ENCODE measurements at places on chromosomes 4 and X.

DNA sequence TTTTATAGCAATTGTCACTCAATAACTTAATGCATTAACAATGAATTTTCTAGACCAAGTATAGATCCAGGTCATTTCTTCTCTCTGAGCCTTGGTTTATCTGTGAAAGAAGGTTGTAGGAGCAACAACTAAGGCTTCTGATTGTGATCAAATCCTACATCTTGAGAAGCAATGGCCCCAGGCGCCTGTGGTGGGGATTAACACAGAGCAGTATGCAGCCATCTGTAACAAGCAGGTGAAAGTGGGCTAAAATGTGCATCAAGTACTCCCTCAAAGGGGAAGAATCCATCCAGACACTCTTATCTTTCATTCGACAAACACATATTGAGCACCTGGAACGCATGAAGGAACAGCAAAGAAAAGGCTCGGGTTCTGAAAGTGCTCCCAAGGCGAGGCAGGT lies 19.1 kb upstream of the SETD7 start:
- no peak for DNase-seq

GRCh38 chr4:4491396-4491893 lies 50.4 kb downstream of the STX18 start:
- no peak for DNase-seq

- DNase-seq = no peak
These were observed 75.1 kb upstream of the SLC7A11 start for GRCh38 chr4:138317175-138317748.

DNA sequence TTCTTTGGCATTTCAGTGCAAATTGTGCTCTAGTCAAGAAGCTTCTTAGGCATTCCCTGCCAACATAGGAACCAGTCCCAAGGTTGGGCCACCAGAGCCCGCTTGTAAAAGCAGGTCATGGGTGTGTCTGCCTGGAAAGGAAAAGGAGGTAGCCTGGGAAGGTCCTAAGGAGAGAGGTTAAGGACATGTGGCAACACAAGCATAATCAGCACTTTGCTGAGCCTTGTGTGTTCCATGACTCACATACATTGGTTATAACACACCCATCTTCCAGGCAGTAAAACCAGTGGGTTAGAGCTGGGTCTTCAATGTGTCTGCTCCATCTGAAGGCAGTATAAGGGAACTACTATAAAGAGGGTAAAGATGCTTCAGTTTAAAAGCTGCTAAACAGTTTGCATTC lies 165.0 kb downstream of the FHIP1A start:
- no peak for DNase-seq

DNA sequence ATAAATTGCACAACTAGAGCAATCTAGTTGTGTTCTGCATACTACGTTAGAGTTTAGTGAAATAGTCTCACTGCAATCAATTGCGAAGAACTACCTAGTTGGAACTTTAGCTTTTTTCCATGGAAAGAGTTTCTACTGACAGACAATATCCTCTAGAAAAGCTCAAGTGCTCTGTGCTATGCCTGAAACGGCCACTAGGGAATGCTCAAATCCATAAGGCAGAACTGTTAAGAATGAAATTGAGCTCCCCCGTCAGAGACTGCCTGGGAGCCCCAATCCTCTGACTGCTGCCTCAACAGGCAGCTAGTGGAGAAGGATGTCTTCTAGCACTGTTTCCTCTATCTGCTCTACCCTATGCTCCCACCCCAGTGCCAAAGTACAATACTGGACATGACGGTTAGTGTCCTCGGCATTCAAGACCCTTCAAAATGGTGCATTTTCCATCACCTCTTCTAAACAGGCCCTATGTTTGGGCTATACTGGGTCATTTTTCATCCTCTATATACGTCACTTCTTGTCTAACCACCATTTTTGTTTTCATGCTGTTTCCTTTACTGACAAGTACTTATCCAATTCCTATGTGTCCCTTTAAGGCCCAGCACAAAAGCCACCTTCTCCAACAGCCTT lies 35.3 kb downstream of the FRMD7 start:
- peak; percentile 44 for DNase-seq

- DNase-seq = no peak
These were observed 141.1 kb downstream of the MSL3 start for GRCh38 chrX:11899091-11899490.

GRCh38 chrX:150482537-150483206 lies 85.7 kb upstream of the MTM1 start:
- DNase-seq = peak; percentile 41

DNA sequence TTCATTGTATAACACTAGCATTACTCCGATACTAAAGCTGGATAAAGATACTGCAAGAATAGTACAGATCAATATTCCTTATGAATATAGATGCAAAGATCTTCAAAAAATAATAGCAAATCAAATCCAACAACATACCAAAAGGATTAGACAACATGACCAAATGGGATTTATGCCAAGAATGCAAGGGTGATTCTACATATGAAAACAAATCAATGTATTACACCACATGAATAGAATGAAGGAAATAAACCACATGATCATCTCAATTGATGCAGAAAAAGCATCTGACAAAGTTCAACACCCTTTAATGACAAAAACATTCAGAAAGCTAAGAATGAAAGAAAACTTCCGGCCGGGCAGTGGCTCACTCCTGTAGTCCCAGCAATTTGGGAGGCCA lies 42.8 kb downstream of the CUL4B start:
- no peak for DNase-seq

- DNase-seq = no peak
These were observed 158.8 kb downstream of the ADGRA3 start for GRCh38 chr4:22356987-22357596.

GRCh38 chr4:65007841-65008439 lies 598.7 kb upstream of the TECRL start:
- DNase-seq = no peak

DNA sequence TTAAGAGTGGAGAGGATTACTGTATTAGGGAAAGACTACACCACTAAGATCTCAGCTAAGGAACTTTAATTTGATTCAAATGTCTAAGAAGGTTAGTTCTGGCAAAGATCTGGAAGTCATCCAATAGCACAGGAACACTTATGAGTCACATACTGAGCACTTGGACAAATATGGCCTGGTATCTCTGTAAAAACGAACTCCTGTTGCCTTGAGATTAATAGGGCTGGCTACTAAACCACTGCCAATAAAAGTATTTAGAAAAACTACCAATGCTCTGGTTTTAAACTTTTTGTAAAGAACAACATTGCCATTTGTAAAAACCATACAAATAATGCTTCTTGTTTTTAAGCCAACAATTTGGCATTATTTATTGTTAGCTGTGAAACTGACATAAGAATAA lies 70.5 kb downstream of the SEC24D start:
- no peak for DNase-seq

DNA sequence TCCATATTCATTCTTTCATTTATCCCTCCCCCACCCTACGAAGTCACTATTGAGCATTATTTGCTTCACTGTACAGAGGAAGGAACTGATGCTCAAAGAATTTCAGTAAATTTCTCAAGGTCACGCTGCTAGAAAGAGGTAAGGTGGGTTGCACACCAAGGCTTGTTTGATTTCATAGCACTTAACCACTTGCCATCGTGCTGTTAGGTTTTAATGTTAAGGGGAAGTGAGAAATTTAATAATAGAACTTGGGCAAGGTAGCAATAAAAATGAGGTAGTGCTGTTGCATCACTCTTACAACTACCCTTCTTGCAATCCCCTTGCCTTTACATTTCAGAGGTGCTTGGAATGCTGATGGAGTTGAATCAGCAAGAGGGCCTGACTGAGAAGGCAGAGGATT lies 343.1 kb downstream of the MID1IP1 start:
- no peak for DNase-seq

- no peak for DNase-seq
These were observed 15.3 kb downstream of the SMIM20 start for GRCh38 chr4:25929298-25929686.

DNA sequence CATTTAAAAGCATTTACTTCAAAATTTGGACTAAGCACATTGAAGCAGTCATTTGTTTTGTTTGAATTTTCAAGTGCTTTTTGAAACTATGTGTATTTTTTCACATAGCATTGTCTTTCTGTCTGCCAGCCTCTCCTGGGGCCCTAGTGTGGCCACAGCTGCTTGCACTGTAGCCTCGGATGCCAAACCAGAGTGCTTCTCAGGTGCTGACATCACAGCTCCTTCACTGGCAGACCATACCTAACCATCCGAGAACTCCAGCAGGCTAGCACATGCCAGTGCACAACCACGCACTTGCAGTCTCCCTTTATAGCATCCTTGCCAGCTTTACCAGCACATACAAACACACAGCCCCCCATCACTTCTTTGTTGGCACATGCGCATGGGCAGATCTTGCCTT lies 1019.7 kb downstream of the STPG2 start:
- DNase-seq = no peak

DNA sequence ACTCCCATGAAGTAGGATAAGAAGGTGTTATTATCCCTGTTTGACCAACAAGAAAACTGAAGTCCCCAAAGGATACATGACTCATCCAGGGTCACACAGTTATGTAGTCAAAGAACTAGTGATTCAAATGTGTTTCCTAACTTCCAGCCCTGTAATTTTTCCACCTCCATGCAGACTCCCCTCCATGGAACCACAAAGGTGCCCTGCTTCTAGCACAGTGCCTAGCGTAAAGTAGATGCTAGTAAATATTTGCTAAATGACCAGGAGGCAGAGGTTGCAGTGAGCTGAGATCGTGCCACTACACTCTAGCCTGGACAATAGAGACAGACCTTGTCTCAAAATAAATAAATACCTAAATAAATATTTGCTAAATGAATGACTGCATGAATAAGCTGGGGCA lies 55.8 kb downstream of the FRMPD3 start:
- DNase-seq = no peak

- DNase-seq = no peak
These were observed 190.8 kb downstream of the SPATA18 start for GRCh38 chr4:52241916-52242315.

DNA sequence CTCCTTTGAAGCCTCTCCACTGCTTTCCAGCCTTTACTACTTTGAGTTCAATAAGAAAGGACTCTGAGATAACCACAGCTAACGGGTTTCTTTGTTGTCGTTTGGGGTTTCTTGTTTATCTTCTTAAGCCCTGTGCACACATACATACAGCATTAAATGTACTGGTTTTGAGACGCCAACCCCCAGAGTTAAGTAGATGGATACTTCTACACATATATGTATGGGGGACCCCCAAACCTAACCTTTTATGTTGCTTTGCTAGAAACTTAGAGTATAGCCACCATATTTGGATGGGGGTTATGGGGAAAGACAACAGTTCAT lies 697 bp downstream of the CEP135 start:
- DNase-seq = no peak

DNA sequence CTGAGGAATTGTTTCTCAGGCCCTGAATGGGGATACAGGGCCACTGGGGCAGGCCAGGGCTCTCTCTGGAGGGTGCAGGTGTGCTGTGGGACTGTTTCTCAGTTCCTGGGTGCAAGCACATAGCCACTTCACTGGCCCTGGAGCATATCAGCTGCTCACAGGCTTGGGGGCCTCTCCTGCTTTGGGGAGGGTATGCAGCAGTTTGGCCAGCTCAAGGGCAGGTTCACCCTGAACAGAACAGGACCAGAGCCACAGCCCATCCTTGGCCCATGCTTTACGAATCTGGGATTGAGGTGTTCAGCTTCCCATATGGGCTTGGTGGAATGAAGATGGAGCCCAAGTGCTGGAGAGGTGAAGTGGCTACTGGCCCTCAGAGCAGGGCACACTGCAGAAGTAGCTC lies 186.5 kb downstream of the FBXO8 start:
- DNase-seq = no peak

DNA sequence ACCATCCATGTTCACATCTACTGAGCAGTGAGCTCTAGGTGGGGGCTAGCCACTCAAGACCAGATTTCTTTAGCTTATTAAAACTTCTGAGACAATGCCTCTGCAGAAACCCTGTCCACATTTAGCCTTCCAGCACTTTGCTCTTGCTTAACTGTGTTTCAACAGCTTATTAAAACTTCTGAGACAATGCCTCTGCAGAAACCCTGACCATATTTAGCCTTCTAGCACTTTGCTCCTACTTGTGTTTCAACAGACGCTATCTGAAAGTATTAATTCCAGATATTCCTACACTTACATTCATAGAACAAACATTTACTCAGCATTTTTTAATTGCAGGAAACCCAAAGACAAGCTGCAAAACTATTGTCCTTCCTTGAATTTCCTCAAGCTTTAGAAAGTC lies 91.9 kb downstream of the SEL1L3 start:
- no peak for DNase-seq

- DNase-seq = no peak
These were observed 122.2 kb downstream of the SHROOM4 start for GRCh38 chrX:50691820-50692219.

DNA sequence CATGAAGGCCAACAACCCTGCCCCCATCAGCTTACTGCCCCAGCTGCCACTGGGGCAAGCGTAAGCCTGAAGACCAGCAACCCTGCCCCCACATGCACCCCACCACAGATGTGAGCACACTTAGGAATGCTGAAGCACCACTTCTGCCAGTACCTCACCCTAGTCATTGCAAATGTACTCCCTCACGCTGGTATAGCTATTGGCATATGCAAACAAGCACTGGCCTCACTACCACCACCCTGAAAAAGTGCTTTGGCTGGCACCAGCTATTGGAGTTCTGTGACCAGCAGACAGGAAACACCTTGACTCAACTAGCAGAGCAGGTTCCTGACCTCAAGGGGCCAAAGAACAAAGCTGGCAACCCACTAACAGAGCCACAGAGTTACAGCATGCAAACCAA lies 534.4 kb upstream of the POU3F4 start:
- DNase-seq = no peak

GRCh38 chr4:145818011-145818410 lies 120.6 kb downstream of the ZNF827 start:
- no peak for DNase-seq

GRCh38 chrX:97876697-97877407 lies 993.1 kb downstream of the RPA4 start:
- DNase-seq = no peak

DNA sequence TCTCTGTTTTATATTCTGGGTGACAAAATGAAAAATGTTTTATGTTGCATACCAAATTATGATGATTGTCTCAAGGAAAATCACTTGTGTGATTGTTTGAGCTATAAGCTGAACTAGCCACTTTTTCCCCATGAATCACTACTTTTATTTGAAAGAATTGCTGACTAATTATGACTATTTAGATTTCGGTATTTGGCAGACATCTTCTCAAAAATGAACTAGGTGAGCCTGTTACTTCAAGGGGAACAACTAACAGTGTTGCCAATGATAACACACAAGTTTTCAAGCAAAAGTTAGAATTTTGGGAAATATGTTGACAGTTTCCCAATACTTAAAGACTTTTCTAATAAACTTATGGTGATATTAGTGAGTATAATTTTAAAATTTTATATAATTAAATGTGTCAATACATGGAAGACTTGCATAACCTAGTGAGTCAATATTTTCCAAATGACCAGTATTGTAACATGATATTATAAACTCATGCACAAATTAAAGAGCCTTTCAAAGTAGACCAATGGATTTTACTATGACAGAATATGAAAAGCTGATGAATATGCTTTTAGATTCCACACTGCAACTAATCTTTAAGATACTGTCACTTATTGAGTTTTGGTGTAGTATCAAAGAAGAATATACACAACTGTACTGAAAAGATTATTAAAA lies 187.7 kb upstream of the GATB start:
- DNase-seq = no peak

All from activated CD8-positive, alpha-beta memory T cell treated with anti-CD3 and anti-CD28 coated beads, Interleukin-2, amount 50 U/mL, for 4 hours (primary cell).